ENCODE measurements at places on chromosomes 1 and 21. TPM values are rescaled to one million over a fixed set of nuclear protein-coding genes. Genes with fewer than 3 reads are reported as not detected.

COL24A1 gene
- 5.8 TPM for total RNA-seq

- DNase-seq = no peak
Observed at GRCh38 chr1:68590473-68590872, 93.6 kb upstream of the DEPDC1 start.

C1orf141 gene
- not detected for total RNA-seq

GRCh38 chr21:45019076-45019886 is 55.1 kb upstream of the ADARB1 start:
- no peak for DNase-seq

ZNF683 gene
- total RNA-seq = 1.2 TPM

DNA sequence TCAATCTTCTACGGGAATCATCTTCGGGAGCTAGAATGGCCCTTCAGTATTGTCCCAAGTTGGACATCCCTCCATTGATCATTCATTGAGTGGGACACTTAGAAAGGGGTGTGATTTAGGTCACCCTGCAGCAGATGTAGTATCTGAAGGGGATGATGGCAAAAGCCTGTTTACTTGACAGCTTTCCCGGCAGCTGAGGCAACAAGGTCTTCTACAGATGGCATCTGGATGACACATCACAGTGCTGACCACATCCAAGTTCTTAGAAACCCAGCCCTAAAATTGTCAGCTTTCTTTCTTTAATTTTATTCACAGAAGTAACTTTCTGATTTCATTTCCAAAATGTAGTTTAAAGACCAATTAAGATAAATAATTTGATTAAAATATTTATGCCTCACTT is 150.3 kb downstream of the AMY1C start:
- no peak for DNase-seq

DNA sequence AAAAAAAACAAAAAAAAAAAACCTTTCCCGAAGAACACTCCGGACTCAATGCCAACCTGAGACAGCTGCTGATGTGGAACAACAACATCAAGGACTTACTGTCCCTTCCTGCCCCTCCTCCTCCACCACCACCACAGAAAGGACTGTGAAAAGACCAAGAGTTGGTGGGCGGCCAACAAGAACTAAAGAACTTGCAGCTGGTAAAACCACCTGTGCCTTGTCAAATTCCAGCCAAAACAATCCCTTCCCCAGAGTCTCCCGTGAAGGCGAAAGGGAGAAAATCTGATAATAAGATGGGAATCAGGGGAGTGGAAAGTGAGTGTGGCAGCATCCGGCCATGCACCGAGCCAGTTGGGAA is 88.9 kb downstream of the PROX1 start:
- no peak for DNase-seq

DNA sequence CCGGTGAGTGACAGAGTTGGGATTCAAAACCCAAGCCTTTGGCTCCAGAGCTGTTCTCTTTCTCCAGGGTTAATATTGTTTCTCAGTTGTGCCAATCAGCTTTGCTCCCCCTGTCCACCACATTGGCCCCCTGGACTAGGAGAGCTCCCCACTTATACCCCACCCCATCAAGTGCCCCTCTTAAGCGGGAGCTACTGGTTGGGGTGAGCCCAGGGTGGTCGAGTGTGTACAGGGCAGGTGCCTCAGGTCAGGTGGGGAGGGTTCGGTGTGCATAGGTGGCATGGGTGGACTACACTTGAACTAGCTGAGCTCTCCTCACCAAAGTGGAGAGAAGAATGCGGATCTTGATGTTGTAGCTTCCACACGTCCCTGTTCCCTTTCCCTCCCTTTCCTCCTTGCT is 14.2 kb downstream of the KCNA2 start:
- no peak for DNase-seq

DNA sequence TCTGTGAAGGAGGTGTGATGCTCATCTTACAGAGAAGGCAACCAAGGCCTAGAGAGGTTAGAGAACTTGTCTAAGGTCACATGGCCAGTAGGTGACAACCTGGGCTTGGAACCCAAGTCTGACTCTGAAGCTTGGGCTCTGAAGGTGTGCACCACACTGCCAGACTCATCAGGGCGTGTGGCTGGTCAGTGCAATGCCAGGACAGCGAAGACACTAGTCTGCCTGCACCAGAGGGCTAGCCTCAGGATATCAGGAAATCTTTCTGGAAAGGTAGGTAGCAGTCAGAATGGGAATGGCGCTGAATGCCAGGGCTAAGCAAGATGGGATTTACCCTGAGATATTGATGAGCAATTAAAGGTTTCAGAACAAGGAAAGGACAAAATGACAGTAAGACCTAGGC is 34.9 kb downstream of the ELK4 start:
- no peak for DNase-seq

- no peak for DNase-seq
Observed at GRCh38 chr1:234281826-234282489, 91.3 kb upstream of the COA6 start.

KIF2C gene
- 3.5 TPM for total RNA-seq

DNA sequence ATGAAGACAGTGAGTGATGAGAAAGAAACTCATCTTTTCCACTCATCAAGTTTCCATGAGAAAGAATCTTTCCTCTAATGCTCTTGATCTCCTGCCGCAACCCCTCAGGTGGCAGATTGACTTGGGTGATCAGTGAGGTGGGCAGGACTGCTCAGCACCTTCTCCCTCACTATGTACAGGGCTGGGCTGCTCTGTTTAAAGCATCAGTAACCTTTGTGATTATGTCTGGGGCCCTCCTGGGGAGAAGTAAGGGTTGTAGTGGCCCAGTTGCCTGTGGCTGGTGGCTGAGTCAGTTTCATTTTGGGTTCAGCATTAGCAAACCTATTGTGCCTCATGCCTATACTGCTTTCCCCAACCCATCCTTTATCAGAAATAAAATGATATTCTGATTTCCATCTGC is 366.0 kb downstream of the TTLL7 start:
- no peak for DNase-seq

- no peak for DNase-seq
Observed at GRCh38 chr1:95309031-95309471, 75.0 kb downstream of the RWDD3 start.

Measured in ureter (tissue), 1 donor.